Activated T-cell treated with anti-CD3 and anti-CD28 coated beads, Interleukin-2, amount 50 U/mL, for 24 hours (primary cell): ENCODE measurements at places on chromosomes 3 and 15.

DNA sequence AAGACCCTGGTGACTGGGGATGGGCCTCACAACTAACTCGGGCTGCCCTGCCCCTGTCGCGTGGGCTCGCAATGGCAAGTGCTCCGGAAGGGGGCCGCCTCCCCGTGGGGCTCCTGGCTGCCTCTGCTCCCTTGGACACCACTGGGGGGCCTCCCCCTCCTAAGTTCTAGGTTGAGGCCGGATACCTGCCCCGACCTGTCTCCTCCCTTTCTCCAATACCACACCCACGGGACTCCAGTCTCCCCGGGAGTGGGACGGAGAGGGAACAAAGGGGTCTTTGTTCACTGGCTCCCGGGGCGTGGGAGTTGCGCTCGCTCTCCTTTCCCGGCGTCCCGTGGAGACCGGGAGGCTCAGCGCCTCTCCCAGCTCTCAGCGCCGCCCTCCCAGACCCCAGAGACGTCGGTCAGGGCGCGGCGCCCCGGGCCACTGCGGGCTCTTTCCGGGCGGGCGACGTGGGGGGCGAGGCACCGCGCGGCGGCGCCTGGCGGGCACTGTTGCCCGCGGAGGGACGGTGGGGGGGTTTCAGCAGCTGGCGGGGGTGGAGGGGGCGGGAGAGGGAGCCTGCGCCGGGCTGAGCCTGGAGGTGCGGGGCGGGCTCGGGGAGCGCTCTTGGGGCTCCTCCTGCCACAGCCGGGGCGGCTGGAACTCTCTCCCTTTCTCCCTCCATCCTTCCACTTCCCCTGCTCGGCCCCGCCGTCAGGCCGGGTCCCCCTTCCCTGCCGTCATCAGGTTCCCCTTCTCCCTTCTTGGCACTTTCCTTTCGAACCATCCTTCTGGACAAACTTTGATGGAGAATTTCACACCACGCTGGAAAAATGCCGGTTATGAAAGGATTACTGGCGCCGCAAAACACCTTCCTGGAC lies at the start of gene KCNH8:
KCNH8 (plus strand) TSS at position 606 of the 863 bp plus-strand sequence; CDS start at position 816, 210 bp downstream.
- DNase-seq, result peak; percentile 34

DNA sequence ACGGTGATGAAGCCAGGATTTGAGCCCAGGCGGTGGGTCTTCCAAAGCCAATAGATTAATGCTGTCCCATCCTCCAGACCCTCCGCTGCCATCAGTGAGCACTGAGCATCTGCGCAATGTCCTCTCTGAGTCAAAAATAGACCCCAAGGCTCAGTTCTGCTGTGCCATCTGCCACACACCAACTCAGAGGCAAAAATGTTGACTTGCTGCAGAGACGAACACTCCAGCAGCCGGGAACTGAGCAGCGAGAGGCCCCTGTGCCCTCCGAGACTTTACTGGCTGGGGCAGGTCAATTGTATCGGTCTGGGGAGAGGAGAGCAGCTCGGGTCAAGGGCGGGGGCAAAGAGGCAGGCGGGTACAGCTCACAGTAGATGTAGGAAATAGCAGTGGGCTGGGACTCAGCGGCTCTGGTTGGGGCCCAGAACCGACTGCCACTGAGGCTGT lies 41.5 kb upstream of the ATP2B2 start:
- DNase-seq, result no peak

GRCh38 chr3:50525987-50526386 lies 22.6 kb upstream of the CACNA2D2 start:
- peak; percentile 69 for DNase-seq

GRCh38 chr3:72485641-72486040 lies 362.6 kb downstream of the SHQ1 start:
- DNase-seq, result no peak

GRCh38 chr3:143081844-143082778 lies 37.5 kb upstream of the CHST2 start:
- peak; percentile 43 for DNase-seq

DNA sequence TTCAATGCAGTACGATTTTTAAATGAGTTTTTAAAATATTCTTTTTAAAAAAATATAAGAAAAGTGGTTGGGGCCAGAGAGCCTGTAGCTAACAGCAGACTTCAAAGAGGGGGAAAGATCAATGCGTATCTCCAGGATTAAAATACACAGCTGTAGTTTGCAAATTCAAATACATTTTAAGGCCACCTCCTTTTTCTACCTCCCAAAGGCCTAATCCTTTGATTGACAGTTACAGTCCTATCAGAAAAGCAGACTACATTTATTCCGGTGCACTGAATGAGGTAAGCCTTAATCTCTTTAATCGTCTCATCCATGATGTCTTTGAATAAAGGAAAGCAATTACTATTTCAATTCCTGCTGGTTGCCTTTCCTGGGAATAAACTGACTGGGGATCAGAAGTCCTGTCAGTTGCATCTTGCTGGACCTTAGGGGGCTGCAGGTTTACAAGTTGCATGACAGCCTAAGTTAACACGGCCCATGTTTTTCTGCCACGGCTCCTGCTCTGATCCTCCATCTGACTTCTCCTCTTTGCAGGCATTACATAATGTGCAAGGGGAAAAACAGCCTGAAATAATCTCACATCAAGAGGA lies 51.7 kb downstream of the CADPS start:
- no peak for DNase-seq

- no peak for DNase-seq
Observed at GRCh38 chr3:159951540-159951939, 37.1 kb upstream of the IL12A start.

- DNase-seq, result no peak
Observed at GRCh38 chr3:30776186-30776815, 118.2 kb downstream of the GADL1 start.

DNA sequence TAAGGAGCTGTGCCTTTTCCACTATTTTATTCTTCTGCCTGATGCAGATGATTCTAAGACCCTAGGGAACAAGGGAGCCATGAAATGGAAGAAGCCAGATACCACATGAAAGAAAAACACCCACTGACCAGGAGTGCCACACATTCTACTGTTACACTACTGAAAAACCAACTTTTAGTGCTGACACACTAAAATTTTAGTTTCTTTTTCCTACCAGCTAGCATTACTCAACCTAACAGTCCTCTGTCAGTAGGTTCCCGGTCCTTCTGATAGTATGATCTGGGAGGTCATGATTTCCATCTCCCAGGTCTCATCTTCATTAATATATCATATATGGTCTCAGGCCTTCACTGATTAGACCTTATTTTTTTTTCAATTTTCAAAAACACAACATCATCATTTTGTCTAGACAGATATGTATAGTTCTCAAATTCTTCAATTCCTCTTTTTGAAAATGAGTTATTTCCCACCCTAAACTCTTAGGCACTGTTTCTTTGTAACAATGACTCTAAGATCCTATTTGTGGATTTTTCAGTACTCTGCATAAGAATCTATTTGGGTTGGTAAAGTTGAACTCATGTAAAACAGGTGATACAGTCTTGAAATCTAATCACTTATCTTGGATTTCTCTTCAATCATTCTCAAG lies 321.8 kb downstream of the CTNNB1 start:
- DNase-seq, result no peak
